ENCODE measurements at places on chromosomes 12 and 14.

DNA sequence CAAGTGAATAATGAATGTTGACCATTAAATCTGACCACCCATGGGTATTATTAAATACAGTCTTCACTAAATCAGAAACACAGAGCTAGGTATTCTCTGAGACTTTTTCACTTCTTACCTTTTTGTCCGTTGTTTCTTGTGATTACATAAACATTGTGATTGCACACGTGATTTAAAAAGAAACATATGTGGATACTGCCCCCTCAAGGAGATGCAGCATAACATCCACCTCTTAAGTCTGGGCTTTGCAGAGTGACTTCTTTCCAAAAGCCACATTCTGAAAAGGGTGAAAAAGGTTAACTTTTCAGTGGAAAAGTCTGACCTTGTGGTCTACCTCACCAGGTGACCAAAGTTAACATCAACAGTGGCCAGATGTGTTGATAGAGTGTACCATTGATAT is 185.5 kb upstream of the FAR2 start:
- no peak for DNase-seq

DNA sequence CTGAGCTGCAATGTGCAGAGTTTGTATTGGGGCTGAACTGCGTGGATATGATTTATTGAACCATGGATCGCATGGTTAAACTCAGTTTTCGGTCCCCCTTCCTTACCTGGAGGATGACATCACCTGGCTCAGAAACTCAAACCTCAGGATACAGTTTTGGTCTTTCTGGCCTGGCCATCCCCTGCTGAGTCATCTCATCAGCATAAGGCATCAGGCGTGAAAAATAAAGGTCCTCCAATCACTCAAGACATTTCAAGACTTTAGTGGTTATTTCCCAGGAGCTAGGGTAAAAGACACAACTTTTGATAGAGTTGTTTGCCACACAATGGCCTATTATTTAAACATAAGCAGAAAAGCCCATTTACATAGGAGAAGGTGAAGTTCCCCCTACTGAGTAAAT is 631.1 kb upstream of the TMEM132C start:
- DNase-seq, result no peak

GRCh38 chr14:76941946-76942805 is 86.3 kb downstream of the IRF2BPL start:
- DNase-seq, result no peak

DNA sequence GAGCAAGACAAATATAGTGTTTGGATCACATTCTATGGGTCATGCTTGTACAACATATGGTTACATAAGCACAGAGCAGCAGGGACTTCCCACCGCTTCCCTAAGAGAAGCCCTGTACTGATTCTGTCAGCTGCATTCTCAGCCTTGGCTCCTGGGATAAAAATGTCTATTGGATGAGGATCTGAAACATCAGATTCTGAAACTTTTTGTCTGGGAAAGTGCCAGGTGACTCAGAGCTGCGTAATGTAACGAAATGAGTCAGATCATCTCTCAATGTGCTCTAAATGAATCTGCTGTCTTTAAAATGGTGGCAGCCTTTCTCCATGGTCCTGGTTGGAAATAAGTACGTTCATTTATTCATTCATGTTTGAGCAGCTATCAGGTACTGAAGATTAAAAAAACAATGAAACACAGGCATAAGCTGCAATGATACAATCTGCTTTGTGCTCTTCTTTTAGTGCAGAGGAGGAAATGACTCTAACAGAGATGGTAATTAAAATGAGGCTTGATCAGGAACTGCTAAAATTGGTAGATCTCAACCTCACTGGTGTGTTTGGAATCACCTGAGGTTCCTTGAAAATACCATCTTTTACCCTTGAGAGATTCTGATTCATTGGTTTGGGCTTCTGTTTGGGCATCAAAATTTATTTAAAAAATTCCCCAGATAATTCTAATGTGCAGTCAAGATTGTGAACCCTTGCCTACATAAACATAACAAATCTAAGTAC is 99.1 kb upstream of the NAP1L1 start:
- peak; percentile 53 for DNase-seq

DNA sequence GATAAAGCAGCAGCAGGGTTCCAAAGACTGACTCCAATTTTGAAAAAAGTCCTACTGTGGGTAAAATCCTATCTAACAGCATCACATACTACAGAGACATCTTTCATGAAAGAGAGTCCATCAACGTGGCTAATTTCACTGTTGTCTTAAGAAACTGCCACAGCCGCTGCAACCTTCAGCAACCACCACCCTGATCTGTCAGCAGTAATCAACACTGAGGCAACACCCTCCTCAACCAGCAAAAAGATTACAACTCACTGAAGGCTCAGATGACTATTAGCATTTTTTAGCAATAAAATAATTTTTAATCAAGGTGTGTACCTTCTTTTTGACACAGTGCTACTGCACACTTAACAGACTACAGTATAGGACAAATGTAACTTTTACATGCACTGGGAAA is 6.6 kb downstream of the CAPRIN2 start:
- DNase-seq, result no peak

- no peak for DNase-seq
Measured at GRCh38 chr12:117674313-117674712, 294.5 kb downstream of the KSR2 start.

DNA sequence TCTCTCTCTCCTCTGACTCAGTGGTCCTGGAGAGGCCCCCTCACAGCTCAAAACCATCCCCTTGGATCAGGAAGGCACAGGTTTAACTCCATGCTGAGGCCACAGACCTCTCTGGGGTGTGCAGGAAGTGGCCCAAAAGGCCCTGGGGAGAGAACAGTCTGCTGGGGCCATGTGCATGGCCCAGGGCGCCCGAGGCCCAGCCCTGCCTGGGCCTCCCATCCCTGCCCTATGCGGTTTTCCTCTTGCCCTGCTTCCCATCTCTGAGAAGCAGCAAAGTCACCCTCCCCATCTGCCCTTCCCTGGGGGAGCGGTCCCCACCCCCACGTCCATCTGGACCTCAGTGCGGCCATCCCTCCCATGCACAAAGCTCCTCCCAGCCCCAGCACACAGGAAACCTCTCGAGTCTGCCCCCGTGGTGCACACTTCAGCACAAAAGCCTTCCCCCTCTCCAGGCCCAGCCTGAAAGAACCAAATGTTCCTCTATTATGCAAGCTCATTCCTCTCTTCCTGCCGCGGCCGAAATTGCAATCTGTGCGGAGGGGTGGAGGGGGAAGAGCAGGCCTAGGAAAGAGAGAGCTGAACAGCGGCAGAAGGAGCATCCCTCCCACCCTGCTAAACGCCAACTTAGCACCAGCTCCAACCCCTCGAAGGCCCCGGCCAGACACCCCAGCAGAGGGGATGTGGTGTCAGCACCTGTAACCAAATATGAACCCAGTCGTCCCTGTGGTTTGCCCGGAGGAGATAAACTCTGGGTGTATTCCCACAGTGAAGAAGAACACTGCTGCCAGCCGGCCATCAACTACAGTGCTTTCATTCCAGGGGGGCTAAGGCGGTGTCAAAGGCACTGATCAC is 108.5 kb downstream of the SCARB1 start:
- DNase-seq, result peak; percentile 62

DNA sequence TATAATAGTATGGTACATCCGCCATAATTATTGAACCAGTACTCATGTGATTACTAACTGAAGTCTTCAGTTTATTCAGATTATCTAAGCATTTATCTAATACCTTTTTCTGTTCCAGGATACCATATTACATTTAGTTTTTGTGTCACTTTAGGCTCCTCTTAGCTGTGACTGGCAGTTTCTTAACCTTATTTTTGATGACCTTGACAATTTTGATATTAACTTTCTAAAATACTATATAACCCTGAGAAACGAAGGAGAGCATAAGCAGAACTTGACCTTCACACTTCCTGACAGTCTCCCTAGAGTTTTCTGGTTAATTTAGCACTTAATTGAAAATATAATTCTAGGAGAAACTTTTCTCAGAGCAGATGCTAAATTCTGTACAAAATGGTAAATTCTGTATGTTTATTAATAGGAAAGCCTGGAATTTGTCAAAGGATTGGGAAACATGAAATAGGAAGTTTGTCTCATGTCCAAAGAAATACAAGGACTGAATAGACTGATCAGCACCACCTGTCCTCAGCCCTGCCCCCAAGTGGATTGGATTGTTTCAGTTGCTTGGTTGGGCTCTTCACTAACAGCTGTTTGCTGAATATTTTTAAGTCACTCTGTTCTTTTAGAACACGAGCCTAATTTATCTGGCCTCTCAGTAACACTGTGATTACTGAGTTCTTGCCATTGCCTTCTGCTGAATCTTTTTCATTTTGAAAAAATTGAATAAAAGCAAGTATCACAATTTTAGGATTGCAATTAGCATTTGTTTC is 6.0 kb downstream of the BICDL1 start:
- no peak for DNase-seq

DNA sequence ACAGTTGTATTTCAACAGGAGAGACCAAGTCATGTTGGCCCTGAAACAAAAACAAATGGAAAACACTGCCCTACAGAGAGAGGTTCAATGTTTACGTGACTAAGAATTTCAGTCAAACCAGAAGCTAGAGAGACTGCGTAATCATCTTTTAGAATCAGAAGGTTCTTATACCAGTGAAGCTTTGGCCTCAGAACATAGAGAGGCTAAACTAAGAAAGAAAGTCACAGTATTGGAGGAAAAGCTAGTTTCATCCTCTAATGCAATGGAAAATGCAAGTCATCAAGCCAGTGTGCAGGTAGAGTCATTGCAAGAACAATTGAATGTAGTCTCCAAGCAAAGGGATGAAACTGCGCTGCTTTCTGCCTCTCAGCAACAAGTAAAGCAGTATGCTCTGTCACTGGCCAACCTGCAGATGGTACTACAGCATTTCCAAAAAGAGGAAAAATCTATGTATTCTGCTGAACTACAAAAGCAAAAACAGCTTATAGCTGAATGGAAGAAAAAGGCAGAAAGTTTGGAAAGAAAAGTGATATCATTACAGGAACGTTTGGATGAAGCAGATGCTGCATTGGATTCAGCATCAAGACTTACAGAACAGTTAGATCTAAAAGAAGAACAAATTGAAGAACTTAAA is 32.5 kb upstream of the NUAK1 start:
- no peak for DNase-seq

DNA sequence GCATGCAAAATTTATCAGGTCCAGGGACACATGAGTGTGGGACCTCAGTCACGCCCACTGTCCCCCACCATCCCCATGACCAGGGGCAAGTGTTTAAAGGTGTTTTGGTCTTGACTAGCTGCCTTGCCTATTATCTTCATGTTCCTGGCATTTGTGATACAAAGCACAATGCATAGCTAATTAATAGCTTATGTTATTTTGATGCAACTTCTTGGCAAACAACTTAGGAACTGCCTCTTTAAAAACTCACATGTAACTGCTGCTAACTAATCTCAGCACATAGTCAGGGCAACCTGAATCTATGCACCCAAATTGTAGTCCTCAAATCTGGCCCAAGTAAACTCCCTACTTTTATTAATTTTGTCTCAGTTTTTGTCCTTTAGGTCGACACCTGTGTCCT is 7.4 kb upstream of the OR6J1 start:
- no peak for DNase-seq

- no peak for DNase-seq
Measured at GRCh38 chr14:71089971-71090370, 182.7 kb downstream of the PCNX1 start.

DNA sequence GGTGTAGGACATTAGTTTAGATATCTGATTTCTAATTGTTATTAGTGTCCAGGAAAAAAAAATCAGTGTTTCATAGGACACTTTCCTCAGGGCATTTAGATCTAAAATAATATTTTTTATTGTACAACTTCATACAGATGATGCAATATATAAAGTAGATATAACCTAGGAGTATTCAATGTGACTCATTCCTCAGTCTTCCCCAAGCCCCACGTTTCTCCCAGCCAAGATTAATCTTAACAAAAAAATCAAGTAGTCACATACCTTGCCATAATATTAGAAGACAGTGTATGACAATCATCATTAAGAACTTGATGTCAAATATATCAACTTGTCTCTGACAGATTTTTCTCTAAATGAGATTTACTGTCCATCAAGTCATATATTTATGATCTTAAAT is 37.1 kb downstream of the PPFIA2 start:
- no peak for DNase-seq

DNA sequence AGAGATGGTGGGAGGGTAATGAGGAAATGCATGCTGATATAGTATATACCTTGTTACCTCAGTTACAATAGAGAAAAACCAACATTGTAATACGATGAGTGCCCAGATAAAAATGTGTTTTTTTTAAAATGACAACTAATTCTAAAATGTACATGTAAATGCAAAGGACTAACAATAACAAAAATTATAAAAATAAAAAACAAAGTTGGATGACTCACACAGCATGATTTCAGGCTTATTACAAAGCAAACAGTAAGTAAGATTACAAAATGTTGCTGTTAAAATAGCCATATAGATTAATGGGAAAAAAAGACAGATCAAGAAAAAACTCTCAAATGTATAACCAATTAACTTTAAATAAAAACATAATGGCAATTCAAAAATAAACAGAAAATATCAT is 1099.4 kb downstream of the FSCB start:
- no peak for DNase-seq

Measured in activated CD8-positive, alpha-beta memory T cell treated with anti-CD3 and anti-CD28 coated beads, Interleukin-2, amount 10 ng/mL, durations not matched to agents 7 days and 5 days (primary cell).